Stromal cell of bone marrow (primary cell): ENCODE measurements at places on chromosomes 6 and 20.

- DNase-seq = no peak
Observed at GRCh38 chr6:32845384-32845884, 1.6 kb upstream of the PSMB8 start.

GRCh38 chr20:60976913-60977312, 275.1 kb upstream of the CDH4 start:
- no peak for DNase-seq

DNA sequence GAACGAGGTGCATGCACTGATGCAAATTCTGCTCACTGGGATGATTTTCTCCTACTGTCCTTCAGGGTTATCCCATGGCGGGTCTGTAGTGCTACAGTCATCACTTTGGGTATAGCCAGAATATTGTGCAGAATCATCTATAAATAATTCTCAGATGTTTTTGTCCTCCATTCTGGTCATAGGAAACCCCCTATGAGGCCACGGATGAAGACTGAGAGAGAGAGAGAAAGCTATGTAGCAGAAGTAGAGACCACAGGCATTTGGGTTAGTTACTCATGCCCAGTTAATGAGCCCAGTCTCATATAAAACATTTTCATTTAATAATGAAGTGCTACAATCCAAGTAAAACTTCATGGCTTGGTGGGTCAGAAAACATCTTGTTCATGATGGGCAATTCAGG, 145.1 kb upstream of the PLN start:
- DNase-seq = no peak

GRCh38 chr20:35947489-35947888, 6.8 kb downstream of the SCAND1 start:
- no peak for DNase-seq

GRCh38 chr20:3687655-3688054, 5.8 kb upstream of the ADAM33 start:
- peak; percentile 53 for DNase-seq

GRCh38 chr20:48749437-48749836, 78.4 kb downstream of the PREX1 start:
- no peak for DNase-seq

- DNase-seq = peak; percentile 62
Observed at GRCh38 chr6:43491750-43492661, 14.6 kb downstream of the TJAP1 start.

GRCh38 chr6:85684133-85684808, 41.6 kb upstream of the SYNCRIP start:
- no peak for DNase-seq

- no peak for DNase-seq
Observed at GRCh38 chr6:116924245-116924644, 47.2 kb downstream of the RFX6 start.

GRCh38 chr6:117165911-117166499, 99.4 kb upstream of the VGLL2 start:
- no peak for DNase-seq

DNA sequence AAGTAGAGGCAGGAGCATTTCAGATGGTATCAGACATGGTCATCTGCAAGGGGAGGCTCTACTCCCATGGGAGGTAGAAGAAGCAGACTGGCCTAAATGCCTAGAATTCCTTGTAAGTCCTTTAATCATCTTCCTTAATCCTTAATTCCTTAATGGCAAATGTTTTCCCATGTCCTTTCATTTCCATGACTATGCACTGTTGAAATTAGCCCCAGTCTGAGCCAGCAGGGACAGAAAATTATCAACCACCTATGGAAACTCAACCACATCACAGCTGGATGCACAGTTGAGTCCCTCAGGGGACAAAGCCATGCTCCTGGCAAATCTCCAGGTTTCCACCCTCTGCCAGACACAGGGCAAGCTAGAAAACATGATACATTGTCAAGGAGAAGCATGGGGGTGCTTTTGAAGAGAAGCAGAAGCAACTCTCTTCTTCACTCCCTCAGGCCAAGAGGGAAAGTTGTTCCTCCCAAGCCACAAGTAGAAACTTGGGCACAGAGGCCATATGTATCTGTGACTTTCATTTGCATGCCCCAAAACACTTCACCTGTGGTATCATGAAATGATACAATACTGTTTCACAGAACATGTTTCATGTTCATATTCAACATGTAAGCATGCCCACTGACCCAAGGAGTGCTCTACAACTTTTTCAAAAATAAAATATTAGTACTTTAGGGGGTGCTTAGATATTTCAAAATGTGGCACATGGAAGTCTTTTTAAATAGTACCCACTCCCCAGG, 683.6 kb downstream of the KIF16B start:
- DNase-seq = no peak

GRCh38 chr20:25238319-25239037, 9.4 kb upstream of the PYGB start:
- DNase-seq = no peak

DNA sequence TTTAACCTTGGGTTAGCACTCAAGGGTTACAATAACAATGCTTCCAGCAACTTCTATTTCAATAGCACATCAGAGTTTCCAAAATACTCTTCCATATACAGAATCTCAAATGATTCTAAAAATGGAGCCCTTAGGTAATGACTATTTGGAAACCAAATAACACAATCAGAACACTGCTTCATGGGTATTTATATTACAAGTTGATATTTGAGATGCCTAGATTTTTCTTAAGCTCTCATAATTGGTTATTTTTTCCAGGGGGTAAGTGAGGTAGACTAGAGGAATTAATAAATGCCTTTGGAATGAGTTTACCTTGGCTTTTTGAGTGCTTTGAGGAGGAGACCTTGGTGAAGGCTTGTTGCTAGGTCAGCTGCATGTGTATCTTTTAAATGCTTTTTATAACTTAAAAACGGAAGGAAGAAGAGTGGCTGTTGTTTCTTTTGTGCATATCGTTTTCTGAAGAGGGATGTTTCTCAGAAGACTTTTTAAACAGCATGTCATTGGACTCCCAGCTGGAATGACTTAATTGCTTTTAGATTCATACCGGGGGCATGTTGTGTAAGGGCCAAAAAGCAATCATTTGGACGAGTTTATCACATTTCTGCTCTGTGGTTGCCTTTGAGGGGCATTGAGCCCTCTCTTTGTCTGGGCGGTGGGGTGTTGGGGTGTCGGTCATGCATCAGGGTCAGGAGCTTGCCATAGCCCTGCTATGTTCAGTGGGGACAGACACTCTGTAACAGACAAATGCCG, 186.0 kb downstream of the DTNBP1 start:
- no peak for DNase-seq

GRCh38 chr20:49631061-49631716, 63.3 kb upstream of the PTGIS start:
- no peak for DNase-seq

DNA sequence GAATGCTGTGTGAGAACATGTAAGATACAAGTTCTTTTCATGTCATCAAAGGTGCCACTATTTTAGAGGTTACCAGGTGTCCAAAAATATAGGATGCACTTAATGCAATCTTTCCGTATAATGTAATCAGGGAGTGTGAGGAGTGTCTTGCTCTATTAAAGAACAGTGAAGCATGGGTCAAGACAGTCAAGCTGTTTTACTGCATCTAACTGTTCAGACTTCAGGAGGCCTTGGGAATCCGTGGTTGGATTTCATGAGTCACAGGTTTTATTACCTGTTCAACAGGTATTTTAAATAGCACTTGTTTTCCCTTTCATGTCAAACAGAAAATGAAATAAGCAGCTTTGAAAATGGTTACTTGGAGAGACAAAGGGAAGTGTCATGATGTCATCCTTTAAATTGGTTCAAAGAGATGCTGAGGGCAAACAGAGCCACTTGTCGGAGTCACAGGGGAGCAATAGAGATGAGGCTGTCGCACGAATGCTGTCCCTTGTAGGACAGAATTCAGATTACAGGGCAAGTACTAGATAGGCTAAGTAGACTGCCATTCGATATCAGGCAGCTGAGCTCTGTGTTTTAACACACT, 621.5 kb downstream of the QKI start:
- no peak for DNase-seq

DNA sequence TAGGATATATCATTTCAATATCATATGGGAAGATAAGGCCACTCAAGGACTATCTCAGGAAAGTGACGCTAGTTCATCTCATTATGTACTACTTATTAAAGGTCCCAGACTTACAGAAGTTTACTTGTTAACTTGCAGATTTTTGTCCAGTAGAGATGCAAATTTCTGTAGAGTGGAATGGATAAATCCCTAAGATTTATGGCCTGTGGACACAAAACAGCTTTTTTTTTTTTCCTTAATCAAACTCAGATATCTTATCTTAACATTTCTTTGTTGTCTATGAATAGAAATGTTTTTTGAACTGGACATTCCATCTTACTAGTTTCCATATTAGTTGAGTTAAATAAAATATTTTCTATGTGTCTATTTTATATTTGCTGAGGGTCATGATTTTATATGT, 110.5 kb upstream of the MAP7 start:
- DNase-seq = no peak

GRCh38 chr6:108497883-108498282, 62.8 kb upstream of the FOXO3 start:
- DNase-seq = peak; percentile 32

GRCh38 chr20:38392356-38392755, 42.8 kb downstream of the SNHG17 start:
- no peak for DNase-seq

- DNase-seq = no peak
Observed at GRCh38 chr20:62820208-62820961, 3.5 kb downstream of the COL9A3 start.

- DNase-seq = no peak
Observed at GRCh38 chr6:135162678-135163439, 18.2 kb upstream of the MYB start.
